ENCODE measurements at places on chromosomes 2 and 18.

DNA sequence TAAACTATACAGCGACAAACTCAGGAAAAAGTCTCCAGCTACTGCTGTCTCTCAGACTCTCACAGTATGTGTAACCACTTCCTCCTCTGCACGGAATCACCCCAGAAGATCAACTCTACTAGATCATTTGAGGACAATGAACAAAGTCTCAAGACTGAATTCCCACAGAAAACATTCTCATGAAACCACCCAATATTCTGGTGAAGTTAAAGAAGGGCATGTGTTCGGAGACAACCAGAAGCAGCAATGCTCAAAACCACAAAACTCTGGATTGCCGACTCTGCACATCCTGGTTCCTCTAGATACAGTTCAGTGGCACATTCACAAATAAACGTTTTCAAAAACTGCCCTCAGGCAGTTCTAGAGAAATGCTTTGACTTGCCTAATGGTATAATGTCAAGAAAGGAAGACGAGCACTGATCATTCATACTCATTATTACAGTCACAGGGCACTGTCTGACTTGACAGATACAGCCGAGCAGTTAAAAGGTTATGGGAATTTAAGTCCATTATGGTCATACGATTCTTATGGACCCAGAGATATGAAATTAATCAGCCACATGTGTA, 91.9 kb upstream of the STK17B start:
- no peak for DNase-seq

DNA sequence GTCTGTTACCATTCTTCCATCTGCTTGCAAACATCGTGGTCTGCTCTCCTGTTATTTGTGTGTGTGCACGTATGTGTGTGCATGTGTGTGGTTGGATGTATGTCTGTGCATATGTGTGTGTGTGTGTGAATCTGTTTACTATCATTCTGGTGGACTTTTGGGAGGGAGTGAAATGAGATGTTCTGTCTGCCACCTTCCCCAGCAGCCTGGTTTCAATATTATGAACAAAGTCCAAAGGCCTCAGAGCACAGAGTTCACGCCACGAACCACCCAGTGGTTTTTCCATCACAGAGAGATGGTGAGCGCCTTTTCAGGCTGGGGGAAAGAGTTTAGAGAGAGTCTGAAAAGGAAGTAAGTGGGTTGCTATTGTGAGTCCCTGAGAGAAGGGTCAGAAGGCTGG, 67.1 kb upstream of the YWHAQ start:
- no peak for DNase-seq

DNA sequence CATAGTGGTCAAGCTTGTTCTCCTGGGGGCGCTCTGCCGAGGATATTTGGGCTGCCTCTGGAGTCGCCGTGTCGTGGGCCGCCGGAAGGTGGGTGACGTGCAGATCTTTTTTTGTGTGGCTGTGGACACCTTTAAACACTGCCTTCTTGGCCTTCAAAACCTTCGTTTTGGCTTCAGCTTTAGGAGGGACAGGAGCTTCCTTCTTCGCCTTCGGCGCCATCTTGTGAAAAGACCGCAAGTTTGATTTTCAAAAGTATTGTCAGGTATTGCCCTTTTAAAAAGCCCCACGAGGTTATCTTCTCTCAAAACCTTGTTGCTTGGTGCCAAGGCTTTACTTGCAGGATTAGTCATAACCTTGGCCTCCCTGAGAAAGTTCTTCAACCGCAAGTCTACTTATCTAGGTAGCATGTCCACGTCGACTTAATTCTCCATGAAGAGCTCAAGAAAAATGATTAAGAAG, 20.8 kb downstream of the LAMA3 start:
- no peak for DNase-seq

DNA sequence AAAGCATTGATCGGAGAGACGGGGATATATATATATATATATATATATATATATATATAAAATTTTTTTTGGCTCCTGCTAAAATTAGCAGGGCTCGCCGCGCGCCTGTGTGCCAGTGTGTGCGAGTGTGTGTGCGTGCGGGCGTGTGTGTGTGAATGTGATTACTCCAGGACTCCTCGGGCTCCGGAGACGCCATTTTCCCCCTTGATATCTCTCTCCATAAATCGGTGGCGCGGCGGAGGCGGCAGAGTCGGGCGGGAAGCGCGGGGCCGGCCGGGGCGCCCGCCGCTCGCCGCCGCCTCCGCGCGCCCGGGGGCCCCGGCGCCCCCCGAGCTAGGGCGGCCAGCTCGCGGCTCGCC, 795 bp upstream of the SETBP1 start:
- peak; percentile 14 for DNase-seq
